ENCODE measurements at places on chromosomes 12 and 14.

GRCh38 chr12:109892748-109893147 lies 7.3 kb upstream of the TCHP start:
- no peak for DNase-seq

- DNase-seq: no peak
Observed at GRCh38 chr12:97075161-97075933, 168.3 kb downstream of the NEDD1 start.

DNA sequence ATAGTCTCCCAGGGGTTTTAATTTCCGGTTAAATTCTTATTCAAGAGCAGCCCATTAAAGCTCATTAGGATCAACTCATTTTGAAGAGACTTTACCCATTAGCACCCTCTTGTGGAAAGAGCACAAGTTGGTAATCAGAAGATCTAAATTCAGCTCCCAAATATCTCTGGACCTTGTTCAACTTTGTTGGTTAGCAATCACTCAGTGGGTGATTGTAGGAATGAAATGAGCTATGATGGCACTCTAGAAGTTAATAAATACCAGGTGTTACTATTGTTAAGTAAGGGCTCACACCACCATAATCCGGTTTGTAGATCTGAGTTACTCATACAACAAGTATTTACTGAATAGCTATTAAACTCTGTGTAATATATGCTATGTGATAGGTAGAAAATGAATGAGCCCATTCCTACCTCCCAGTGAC lies 42.9 kb downstream of the TRIP11 start:
- no peak for DNase-seq

GRCh38 chr12:80485222-80485987 lies 41.4 kb downstream of the PTPRQ start:
- no peak for DNase-seq

- no peak for DNase-seq
Observed at GRCh38 chr14:98573082-98573481, 698.9 kb downstream of the BCL11B start.

DNA sequence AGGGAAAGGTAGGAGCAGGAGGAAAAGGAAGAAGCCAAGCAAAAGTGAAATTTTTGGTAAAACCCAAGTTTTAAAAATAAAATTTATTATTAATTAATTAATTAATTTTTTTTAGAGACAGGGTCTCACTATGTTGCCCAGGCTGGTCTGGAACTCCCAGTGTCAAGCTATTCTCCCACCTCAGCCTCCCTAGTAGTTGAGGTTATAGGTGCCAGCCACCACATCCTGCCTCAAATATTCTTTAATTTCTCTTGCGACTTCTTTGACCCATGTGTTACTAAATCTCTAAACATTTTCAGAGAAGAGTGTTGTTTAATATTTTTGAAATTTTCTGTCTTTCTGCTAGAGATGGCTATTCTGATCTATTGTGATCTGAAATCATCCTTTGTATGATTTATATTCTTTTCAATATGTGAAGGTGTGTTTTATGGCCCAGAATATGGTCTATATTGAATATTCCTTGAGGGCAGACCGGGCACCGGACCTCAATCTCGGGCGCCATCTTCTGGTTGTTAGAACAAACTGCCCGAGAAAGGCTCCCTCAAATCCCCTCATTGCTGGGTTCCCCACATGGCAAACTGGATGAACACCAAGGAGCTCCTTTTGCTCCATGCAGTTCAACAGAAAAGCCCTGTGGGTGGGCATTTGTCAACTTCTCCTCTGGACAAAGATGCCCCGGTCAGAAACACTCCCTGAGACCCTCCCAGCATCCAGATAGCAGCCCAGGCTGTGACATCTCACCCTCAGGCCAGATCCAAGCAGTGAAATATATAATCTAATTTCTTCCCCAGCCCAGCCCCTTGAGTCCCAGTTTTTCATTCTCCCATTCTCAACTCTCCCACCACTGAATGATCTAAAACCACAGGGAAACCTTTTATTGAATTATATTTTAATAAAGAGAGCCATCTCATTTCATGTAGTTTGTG lies 110.5 kb downstream of the ASCL4 start:
- no peak for DNase-seq

- no peak for DNase-seq
Observed at GRCh38 chr12:74849801-74850200, 312.2 kb downstream of the ATXN7L3B start.

- no peak for DNase-seq
Observed at GRCh38 chr14:102197317-102197853, 57.7 kb downstream of the WDR20 start.

- no peak for DNase-seq
Observed at GRCh38 chr12:27517961-27518665, 5.9 kb upstream of the PPFIBP1 start.

DNA sequence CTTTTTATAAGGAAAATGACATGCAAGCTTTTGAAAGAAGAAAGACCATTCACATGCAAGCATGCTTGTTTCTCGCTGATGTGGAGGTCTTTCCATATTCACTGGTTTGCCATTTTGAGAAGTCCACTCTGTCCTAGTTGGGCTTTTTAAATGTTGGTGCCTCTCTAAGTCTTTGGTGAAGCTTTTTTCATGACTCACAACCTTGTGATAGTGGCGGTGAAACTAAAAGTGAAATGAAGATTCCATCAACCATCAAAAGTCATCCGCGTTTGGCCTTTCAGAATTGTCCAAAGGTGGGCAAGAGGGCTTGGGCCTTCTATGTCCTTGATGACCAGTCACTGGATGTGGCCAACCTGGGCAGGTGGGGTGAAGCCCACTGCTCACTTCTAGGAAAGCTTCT lies 4.3 kb downstream of the LRRC74A start:
- DNase-seq: no peak

- DNase-seq: peak; percentile 6
Observed at GRCh38 chr14:61889914-61890351, 127.7 kb downstream of the SNAPC1 start.
